ENCODE measurements at places on chromosomes 1 and 21. TPM values are rescaled to one million over a fixed set of nuclear protein-coding genes. Genes with fewer than 3 reads are reported as not detected.

Gene RCOR3
- 99.2 TPM for total RNA-seq

Gene RHD
- not detected for total RNA-seq

Gene DCST1
- not detected for total RNA-seq

Gene APCS
- not detected for total RNA-seq

GRCh38 chr1:20141001-20141400 is 1.9 kb downstream of the PLA2G2F start:
- DNase-seq: no peak

GRCh38 chr1:201849372-201850052 is 20.6 kb downstream of the IPO9 start:
- no peak for DNase-seq

- DNase-seq: no peak
These were observed 302.0 kb downstream of the DUSP10 start for GRCh38 chr1:221439747-221440501.

DNA sequence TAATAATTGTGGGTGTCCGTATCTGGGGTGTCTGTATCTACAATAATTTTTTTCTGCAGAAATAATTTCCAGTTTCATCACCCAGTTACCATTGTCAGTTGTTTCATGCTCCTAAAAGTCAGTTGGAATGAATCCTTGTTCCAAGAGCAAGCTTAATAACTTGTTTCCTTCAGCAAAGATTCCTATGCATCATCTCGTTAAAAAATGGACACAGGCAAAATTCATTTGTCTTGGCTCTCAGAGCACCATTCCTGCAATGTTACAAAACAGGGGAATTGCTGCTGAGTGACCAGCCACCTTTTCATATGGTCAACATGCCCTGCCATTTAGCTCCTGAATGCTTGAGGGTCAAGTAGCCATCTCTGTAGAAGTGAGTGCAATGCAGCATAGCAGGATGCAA is 393.4 kb downstream of the KCNT2 start:
- DNase-seq: no peak

GRCh38 chr1:15065291-15065690 is 88.3 kb upstream of the TMEM51 start:
- DNase-seq: no peak

GRCh38 chr21:37463083-37463801 is 96.7 kb downstream of the DYRK1A start:
- DNase-seq: no peak

GRCh38 chr1:196209983-196210382 is 398.3 kb downstream of the KCNT2 start:
- no peak for DNase-seq

DNA sequence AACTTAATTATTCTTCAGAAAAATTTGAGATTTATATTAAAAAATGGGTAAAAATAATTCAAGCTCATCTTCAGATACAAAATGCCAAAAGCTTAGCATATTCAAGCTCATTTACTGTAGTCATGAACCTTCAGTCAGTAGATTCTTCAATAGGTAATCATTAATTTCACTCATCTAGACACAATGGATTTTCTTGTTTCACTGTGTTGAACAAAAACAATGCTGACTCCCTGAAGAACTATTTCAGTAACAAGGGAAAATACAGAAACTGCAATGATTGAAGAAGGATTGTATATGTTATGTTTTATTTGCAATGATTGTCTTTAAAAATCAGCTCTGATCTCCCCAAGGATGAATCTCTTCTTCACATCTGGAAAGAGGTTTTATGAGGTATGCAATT is 9.2 kb upstream of the HOOK1 start:
- no peak for DNase-seq

Measured in thyroid gland (tissue), 4 donors.